Vagina (tissue), 2 donors: ENCODE measurements at places on chromosomes 3 and 15.

GRCh38 chr3:129531699-129532098 is 3.3 kb downstream of the RHO start:
- no peak for DNase-seq

GRCh38 chr3:70315021-70315420 is 2.6 kb upstream of the MDFIC2 start:
- DNase-seq, result no peak

DNA sequence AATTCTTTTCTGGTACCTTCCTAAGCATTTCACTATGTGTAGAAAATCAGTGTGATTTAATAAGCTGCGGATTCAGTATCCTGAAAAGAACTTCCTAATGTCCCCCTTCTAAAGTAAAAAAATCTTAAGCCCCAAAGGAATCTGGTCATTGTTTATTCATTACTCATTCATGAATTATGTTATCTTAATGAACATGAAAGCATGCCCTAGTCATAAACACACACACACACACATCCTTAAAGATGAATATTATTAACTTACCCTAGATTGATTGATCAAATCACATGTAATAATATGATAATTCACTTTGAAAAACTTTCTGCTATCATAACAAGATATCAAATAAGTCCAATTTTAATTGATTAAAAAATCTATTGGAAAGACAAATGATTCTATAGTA is 96.4 kb upstream of the BFSP2 start:
- DNase-seq, result no peak

GRCh38 chr3:151213151-151213550 is 10.1 kb upstream of the GPR171 start:
- no peak for DNase-seq

DNA sequence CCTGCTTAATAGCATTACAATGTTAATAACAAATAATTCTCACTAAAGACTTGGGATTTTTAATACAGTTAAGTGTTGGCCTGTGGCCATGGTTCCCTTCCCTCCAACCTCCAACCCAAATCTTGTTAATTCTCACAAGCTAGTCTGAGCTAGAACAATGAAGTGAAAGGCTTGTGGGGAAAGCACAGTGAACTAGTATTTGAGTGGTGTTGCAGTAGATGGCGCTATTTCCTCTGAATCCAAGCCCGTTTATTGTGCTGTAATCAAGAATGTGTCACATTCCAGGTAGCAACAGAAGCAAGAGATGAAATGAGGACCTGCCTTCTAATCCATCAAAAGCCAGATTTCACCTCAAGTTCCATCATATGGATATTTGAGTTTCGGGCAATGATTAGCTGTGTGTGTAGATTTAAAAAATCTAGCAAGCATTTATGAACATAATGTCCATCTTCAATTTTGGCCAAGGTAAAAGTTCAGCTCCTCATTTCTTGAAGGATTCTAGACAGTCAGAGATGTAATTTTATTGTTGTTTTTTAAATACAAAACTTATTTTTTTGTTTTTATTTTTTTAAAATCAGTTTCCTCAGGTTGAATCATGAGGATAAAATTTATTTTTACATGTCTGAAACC is 160.7 kb downstream of the SQOR start:
- DNase-seq, result no peak

DNA sequence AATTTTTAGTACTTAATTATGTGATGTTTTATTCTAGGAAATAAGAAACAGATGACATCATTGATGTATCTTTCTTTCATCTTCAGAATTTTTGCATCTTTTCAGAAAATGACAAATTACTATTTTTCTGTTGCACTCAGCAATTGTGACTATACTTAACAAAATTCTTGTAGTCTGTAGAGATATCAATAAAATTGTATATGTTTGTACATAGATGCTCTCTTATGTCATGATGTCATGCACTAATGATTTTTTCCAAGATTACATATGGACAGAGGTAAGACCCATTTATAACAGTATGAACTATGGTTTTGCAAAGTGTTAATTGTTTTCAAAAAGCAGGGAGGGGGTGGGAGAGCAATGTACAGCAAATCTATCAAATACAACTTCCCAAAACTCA is 121.2 kb downstream of the POLQ start:
- DNase-seq, result no peak

GRCh38 chr15:41792000-41792637 is 17.8 kb downstream of the MAPKBP1 start:
- no peak for DNase-seq

- no peak for DNase-seq
These were observed 183.6 kb downstream of the KCNH8 start for GRCh38 chr3:19331931-19332330.

DNA sequence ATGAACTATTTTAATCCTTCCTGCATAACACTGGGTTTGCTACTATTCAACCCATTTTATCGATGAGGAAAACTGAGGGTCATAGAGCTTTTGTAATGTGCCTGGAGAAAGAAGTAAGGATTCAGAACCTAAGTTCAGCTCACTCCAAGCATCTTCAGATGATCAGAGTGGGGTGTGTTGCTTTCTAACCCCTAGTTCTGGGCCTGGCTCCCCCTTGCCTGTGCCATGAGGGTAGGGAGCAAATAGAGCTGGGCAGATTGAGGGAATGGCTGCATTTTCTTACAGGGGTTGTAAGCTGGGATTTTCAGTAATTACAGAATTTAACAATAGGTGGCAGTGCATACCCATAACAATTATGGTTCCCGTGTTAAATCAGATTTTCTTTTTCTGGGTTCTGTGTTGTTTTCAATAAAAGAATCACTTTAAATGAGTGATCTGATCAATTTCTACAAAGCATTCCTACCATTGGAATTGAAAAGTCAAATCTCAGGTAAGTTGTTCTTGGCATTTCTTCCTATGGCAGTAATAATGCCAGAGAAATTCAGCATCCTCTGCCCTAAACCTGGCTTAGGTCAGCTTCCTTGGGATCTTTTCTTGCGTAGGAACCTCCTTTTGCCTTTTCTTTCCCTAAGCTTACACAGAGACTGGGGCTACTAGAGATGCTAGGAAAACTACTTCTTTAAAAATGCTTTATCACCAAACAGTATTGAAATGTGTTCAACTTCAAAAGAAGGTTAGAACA is 103.8 kb upstream of the IL12A start:
- DNase-seq, result no peak

GRCh38 chr3:155519078-155519477 is 225.6 kb upstream of the STRIT1 start:
- no peak for DNase-seq

GRCh38 chr3:31733234-31733667 is 200.5 kb downstream of the STT3B start:
- no peak for DNase-seq

DNA sequence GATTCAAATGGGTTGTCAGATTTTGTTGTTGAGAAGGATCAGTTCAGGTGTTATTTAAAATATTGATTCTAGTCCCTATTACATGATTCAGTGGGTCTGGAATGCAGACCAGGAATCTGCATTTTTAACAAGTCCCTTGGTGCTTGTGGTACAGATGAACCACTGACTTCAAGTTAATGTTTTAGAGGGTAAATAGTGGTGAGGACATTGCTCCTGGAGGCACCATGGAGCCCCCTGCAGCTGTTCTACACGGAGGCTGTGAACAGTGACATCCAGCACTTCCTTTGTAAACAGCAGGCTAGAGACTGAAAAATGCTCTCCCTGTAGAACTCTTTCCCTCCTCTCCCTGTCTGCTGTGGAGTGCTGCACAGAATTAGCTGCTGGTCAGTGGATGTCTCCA is 4.8 kb upstream of the FSIP1 start:
- no peak for DNase-seq

GRCh38 chr3:177465257-177465642 is 268.0 kb upstream of the TBL1XR1 start:
- DNase-seq, result no peak

- no peak for DNase-seq
These were observed 498.0 kb upstream of the PROK2 start for GRCh38 chr3:72282918-72283317.

DNA sequence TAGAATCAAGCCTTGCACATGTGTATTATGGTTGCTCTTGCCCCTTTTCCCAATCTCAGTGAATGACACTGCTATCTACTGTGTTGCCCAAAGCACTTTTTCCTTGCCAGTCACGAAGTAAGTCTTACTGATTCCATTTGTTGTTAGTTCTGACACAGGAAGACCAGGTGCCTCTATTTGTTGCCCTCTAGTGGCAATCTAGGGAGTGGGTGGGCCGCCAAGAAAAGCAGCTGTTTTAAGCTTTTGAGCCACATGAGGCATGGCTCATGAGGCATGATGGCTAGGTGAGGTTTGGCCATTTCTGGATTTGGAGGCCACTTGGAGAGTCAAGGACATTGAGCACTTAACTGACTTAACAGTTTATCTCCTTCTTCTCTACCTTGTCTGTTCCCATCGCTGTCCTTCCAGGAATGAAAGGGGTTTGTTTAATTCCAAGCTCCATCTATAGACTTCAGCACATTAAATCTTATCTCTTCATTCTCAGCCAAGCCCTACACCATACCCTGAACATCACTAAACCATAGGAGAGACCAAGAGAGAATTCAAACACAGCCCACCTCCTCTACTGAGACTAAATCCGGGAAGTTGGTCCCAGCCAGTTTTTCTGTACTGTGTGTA is 103.1 kb downstream of the HCN4 start:
- DNase-seq, result no peak

- no peak for DNase-seq
These were observed 363 bp downstream of the GTF2E1 start for GRCh38 chr3:120742849-120743365.

DNA sequence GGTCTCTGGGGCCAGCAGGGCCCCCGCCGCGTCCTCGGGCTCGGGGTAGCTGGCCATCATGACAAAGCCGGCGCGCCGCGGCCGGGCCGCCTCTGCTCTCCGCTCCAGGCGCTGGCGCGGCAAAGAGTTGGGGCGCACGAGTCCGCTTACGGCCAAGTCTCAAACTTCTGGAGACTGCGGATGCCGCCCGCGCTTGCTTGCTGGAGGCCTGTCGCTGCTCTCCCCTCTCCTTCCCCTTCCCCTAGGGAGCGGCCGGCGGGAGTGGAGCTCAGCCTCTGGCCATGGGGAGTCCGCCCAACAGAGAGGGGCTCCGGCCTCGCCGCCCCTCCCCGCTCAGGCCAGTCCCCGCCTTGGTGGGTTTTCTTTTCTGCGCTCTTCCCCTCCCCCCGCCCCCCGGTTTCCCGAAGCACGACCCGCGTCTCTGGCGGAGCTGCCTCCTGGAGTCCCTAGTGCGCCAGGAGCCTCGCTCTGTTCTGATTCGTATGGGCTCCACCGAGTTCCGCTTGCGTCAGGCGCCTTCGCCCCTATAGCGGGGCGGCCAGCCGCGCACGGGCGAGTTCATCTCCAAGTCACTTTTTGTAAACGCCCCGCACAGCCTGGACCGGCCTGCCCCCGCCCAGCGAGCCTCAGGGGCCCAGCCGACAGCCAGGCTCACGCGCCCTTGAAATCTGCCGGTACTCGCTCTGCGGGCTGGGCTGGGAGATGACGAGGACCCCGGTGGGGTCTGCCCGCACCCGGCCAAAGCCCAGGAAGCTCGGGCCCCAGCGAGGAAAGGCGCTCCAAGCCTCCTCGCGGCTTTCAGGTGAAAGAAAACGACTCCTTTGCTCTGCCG is at the start of the genes FOXL2 and FOXL2NB:
FOXL2 (minus strand) TSS at position 475 of the 832 bp plus-strand sequence; CDS start at position 60, 415 bp downstream.
FOXL2NB (plus strand) TSS at position 555 of the 832 bp plus-strand sequence; CDS start at position 703, 148 bp downstream.
- no peak for DNase-seq
